ENCODE measurements at places on chromosomes 5 and 9. TPM values are rescaled to one million over a fixed set of nuclear protein-coding genes. Genes with fewer than 3 reads are reported as not detected.
A peak's percentile ranks its signal among the peaks of the same experiment; 100 is the strongest.

DNA sequence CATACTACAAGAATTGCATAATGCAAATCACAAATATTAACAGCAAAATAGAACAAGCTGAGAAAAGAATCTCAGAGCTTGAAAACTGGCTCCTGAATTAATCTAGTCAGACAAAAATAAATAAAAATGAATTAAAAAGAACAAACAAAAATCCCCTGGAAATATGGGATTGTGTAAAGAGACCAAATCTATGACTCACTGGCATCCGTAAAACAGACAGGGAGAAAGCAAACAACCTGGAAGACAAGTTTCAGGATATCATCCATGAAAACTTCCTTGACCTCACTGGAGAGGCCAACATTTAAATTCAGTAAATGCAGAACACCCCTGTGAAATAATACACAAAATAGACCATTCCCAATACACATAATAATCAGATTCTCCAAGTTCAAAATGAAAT, 229.3 kb upstream of the CTNND2 start:
- DNase-seq = no peak

- no peak for DNase-seq
These were observed 5.9 kb upstream of the LRRC14B start for GRCh38 chr5:185095-186070.

- DNase-seq = no peak
These were observed 37.1 kb upstream of the GDNF start for GRCh38 chr5:37876943-37877342.

GRCh38 chr9:82532504-82533180, 530.3 kb downstream of the RASEF start:
- no peak for DNase-seq

DNA sequence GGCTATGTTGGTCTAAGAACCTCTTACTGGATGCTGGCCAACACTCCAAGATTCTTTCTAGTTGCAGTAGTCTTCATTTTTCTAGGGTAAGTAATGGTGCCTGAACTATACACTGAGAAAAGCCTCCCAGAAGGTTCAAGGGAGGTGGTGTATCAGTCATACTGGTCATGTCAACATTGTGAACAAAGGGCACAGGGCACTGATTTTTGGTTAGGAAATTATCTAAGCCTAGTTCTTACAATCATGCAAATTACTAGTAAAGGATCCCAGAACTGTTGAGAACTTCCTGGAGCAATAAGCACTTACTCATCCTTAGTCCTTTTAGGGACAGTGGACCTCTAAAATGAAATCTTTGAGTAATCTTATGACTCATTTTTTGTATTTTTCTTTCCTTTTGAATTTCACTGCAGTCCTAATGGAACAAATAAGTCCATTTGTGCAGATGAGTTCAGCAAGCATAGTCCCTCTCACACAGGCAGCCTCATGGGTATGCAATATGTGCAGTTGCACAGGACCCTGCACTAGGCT, 21.1 kb upstream of the CDC42SE2 start:
- no peak for DNase-seq

- peak; percentile 73 for DNase-seq
These were observed 21.3 kb downstream of the C5orf58 start for GRCh38 chr5:170254056-170254455.

Gene CNTFR
- not detected for total RNA-seq

Measured in CD8-positive, alpha-beta memory T cell (primary cell).